HepG2 (cell line): ENCODE measurements at places on chromosomes 5 and 9. TPM values are rescaled to one million over a fixed set of nuclear protein-coding genes. Genes with fewer than 3 reads are reported as not detected.

Gene OR2Y1
- total RNA-seq = not detected in 2 replicates

Gene LHX2
- not detected in 2 replicates for total RNA-seq

Gene AJM1
- 0.48 and 1.1 TPM in 2 replicates for total RNA-seq

Gene LRRTM2
- not detected in 2 replicates for total RNA-seq

Gene LURAP1L
- total RNA-seq = 6.5 and 6.7 TPM in 2 replicates

Gene LCN15
- total RNA-seq = 0.29 and 1.3 TPM in 2 replicates

Gene KLHL3
- total RNA-seq = 0.02 TPM in 1 of 2 replicates, not detected in the other

Gene PCDHB15
- 0.22 and 0.27 TPM in 2 replicates for total RNA-seq

DNA sequence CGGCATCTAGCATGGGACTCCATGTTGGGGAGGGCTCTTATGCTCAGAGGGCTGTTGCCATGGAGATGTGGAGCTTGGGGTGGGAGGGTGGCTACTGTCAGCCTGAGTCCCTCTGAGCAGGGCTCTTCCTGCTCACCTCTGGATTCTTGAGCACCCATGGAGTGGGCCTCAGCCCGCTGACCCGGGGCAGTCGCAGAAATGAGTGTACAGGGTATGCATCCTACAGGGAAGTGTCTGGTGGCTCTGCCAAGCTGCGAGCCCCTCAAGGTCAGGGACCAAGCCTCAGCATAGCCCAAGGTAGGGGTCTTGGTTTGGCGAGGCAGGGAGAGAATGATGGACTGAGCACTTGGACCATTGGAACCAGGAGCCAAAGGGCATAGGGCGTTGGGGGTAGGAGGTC, 104.1 kb downstream of the DAB2IP start:
- no peak for DNase-seq

GRCh38 chr5:82163452-82164175, 114.5 kb downstream of the RPS23 start:
- no peak for DNase-seq

GRCh38 chr9:132391449-132391848, 15.2 kb downstream of the TTF1 start:
- no peak for DNase-seq

DNA sequence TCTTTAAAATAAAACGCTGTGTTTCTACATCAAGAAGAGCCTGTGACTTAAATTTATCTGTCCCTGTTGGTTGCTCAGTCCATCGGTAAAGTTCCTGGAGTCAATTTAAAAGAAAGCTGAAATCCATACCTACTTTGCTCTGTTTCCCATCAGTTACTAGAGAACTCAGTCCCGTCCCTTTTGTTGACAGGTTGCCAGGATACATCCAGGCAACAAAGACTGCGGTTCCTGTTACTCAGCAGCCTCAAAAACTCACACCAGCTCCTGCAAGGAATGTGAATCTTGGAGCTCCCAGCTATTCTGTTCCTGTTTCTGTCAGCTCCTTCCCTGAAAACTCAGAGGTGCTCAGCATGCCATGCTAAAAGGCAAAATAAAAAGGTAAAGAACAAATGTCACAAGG, at the start of gene ZNF474:
Gene ZNF474 (plus strand): TSS at position 241 of the 400 bp plus-strand sequence. CDS start 22,445 bp downstream, outside the sequence.
- no peak for DNase-seq

- DNase-seq = peak; percentile 56
Observed at GRCh38 chr5:32319392-32319791, 6.7 kb upstream of the MTMR12 start.

- DNase-seq = no peak
Observed at GRCh38 chr5:154117050-154117449, 73.5 kb upstream of the GALNT10 start.

DNA sequence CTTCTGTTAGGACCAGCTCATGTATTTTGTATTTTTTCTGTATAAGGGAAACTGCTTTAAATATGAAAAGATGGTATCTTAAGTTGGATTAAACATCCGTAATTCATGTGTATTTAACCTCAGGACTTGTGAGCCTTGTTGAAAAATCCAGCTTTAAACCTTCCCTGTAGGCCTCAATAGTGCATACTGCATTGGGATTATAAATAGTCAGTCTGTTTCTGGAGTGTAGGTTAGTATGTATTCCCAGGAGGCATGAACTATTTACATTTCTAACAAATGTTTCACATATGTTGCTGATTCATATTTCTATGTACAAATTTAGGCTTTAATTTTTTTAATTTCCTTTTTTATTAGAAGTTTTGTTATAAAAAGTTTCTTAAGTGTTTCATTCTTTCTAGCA, 137.9 kb upstream of the GRHPR start:
- no peak for DNase-seq

DNA sequence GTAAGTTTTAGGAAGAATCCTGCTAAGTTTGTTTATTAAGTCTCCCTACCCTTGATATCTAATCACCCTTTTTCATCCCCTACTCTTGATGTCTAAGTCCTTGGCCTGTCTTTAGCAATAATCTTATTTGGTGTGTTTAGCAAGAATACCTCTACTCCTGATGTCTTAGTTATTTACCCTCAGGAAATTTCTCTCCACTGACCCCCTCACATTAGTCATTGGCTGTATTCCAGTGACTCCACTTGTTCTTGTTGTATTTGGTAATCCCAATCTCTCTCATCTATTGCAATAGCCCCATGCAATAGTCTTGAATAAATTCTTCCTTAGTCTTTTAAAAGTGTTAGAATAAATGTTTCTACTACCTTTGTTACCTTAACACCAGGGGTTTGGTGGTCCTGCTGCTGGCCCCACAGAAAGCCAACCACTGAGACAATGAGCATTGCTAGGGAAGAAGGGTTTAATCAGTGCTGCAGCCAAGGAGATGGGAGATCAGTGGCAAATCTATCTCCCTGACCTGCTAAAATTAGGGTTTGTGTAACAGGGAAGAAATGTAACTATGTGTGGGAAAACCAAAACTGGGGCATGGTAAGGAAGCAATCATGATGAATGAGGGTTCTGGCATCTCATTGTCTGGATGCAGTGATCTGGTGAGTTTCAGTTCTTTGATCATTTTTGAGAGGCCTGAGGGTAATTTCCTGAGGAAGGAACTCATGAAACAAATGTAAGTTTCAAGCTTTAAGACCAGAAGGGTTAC, 236.4 kb upstream of the DAB2 start:
- DNase-seq = no peak

- DNase-seq = no peak
Observed at GRCh38 chr5:1030801-1031271, 22.2 kb downstream of the NKD2 start.

- DNase-seq = peak; percentile 37
Observed at GRCh38 chr9:13278368-13279246, 885 bp downstream of the MPDZ start.

DNA sequence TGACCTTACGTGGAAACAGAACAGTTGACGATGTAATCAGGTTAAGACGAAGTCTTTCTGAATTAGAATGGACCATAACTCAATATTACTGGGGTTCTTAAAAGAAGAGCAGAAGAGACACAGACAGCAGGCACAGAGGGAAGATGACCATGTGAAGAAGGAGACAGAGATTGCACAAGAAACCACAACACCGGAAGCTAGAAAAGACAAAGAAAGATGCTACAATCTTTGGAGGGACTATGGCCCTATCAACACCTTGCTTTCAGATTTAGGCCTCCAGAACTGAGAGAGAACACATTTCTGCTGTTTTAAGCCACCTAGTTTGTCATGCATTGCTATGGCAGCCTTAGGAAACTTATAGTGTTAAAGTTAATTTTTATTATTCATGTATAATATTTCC, 27.1 kb downstream of the CDH9 start:
- no peak for DNase-seq

DNA sequence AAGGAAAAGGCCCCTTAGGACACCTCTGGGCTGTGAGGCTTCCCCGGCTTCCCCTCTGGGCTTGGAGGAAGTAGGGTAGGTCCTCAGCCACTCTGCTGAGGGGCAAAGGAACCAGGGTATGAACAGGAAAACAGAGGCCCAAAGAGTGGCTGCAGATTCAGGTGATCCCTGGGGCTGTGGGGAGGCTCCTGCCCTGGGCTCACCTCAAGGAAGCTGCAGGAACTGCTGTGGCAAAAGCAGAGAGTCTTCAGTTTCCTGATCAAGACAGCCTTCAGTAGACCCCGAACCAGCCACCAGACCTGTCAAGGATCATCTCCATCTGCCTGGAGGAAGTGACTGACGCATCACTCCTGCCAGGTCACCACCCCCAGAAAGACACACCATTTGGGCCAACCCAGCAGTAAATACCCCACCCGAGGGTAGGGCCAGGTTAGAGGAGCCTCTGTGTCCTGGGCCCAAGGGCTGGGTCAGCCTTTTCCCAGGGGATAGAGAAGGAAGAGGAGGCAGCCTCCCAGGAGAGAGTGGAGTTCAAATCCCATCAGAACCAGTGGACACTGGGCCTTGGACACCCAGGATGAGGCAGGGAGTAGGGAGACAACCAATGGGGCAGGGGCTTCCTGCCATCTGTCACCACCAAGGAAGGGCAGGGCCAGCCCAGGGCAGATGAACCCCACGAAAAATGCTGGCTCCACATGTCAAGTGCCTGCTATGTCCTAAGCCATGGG, 5.8 kb upstream of the ST6GALNAC6 start:
- DNase-seq = no peak

- DNase-seq = no peak
Observed at GRCh38 chr5:67028371-67028770, 168.2 kb downstream of the CD180 start.

DNA sequence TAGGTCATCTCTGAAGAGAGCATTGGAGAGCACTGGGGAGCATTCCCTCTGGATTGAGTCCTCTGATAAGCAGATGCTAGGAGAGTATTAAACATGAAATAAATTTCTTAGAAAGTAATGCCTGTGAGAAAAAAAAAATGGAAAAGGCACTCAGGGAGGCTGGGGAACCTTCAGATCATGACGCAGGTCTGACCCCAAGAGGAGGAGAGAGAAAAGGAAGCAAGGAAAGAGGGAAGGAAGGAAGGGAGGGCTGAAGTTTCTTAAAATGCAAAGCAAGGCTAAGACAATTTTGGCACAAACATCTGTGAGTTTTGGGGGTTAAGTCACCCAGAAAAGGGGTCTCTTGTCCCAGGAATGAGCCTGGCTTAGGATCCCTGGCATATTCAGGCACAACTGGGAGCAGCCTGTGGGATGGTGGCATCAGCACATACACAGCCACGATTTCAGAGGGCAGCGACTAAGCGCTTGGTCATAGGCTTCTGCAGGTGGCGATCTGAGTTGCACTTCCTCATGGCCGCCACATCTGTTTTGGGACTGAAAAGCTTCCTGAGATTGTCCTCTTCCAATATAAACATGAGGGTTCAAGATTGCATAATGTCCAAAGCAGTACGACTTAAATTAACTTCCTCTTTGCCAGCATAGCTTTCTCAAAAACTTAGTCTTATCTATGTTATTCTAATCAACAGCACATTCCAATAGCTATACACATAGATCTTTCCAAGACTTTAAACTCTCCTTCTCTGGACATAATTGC, 692.7 kb downstream of the DNAH5 start:
- DNase-seq = no peak

- no peak for DNase-seq
Observed at GRCh38 chr5:10594591-10595210, 30.8 kb downstream of the ANKRD33B start.

- no peak for DNase-seq
Observed at GRCh38 chr5:15321776-15322175, 178.2 kb upstream of the FBXL7 start.

DNA sequence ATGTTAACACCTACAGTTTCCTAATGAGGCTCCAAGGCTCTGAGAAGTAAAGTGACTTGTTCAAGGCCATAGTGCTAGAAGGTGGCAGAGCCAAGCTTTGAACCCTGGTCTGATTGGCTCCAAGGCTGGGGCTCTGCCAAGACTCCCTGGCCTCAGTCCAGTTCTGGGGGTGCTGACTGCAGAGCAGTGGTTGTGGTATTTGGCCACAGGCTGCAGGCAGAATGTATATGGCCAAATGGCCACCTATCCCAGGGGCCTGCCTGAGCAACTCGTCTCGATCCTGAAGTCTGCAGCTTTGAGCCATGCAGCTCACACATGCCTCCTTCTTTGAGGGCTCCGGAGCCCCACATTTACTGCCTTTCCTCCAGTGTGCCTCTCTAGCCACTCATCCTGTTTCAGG, 9.7 kb upstream of the NEK6 start:
- no peak for DNase-seq

DNA sequence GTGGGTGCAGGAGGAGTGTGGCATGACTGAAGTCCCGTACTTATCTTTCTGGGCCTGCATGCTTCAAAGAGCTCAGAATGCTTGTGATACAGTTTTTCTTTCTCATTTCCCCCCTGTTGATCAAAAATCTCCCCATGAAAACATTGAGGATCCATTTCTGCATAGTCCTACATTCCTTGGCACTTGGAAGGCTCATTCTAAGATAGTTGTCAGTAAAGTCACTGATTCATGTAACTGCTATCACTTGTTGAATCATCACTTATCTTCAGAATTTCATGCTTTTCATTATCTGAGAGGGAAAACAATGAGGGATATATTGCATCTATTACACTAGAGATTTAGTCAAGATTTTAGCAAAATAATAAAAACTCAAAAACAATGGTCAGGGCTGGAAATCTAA, 1953.1 kb upstream of the CDH6 start:
- DNase-seq = no peak

DNA sequence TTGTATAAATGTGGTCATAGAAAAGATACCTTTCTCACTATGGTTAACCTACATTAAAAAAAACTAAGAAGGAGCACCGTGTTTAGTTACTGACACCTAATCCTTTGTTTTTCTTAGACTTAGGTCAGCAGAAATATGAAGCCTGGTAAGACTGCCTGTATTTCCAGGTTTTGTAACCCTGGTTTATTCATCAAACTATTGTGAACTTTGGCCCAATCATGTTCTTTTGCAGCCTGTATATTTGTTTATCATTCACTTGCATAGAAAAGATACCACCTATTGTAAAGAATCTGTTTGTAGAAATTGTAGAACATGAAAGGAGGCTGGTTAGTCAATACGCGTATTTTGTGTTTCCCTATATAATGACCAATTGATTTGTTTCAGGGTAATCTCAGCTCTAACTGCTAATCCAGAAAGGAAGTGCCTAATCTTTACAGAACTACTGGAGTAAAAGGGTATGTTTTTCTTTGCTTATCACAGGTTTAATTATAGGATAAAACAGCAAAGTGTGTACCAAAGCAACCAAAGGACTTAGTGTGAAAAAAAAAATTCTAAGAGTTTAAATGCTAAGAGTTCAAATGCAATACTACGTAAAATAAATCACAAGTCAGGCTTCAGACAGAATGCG, 103.6 kb downstream of the LURAP1L start:
- peak; percentile 11 for DNase-seq

- no peak for DNase-seq
Observed at GRCh38 chr9:128280084-128280622, 4.1 kb downstream of the SWI5 start.

DNA sequence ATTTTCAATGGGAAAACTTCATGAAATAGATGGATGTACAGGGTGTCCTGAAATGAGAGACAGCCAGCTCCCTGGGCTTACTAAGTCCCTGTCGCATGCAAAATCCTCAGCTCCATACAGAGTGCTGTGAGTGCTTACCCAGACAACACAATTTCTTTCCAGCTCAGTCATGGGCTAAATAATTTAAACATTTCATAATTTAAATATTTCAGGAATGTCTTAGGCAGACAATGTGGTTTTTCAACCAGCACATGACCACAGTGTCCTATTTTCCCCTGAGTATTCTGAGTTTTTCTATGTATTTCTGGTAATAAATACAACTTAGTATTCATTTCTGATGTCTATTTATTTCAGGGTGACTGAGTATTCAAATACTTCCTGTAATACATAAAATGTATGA, 188.5 kb upstream of the SNX2 start:
- DNase-seq = no peak
